ENCODE measurements at places on chromosomes 3 and 15.

- DNase-seq: no peak
Measured at GRCh38 chr3:127061641-127062040, 78.7 kb downstream of the PLXNA1 start.

GRCh38 chr3:167820102-167820865, 84.8 kb downstream of the SERPINI1 start:
- DNase-seq: no peak

DNA sequence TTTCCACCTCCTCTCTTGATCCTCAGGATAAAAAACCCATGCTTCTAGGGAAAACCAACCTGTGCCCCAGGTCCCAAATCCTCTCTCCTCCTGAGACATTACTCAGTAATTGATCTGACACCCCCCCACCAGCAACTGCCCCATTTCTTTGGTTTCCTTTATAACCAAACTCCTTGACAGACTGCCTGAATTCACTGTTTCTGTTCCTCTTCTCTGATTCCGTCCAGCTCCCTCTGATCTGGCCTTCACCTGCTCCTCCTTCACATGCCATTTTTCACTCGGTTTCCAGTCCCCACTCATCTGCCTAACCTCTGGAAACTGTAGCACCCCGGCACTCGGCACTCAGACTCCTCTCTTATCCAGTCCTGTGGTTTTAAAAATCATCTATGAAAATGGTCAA, 2.1 kb downstream of the CCDC51 start:
- no peak for DNase-seq

GRCh38 chr3:16222547-16222946, 42.2 kb downstream of the DPH3 start:
- no peak for DNase-seq

DNA sequence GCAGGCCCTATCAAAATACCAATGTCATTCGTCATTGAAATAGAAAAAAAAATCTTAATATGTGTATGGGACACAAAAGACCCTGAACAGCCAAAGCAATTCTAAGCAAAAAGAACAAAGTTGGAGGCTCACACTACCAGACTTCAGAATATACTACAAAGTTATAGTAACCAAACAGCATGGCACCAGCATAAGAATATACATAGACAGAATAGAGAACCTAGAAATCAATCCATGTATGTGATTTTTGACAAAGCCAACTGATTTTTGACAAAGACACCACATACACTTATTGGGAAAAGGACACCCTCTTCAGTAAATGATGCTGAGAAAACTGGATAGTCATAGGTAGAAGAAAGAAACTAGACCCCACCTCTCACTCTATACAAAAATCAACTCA, 95.0 kb downstream of the C3orf70 start:
- no peak for DNase-seq

DNA sequence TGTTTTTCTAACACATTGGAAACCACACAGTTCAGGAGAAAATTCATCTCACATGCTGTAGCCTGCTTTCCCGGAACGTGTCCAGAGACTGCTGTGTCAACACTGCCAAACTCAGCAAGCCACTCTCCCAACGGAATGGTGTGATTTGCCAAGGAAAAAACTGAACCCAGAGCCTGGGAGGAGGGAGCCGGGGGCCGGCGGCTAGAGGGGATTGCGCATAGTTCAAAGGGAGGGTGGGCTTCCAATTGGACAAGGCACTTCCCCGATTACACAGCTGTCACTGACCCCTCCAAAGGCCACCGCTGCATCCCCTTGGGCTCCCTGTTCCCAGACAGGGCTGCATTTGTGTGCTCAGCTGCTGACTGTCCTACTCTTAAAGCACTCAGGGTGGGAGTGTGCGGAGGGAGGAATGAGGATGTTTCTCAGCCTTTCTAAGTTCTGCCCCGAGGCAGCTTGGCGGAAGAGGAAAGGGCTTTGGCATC, 256.2 kb downstream of the ZNF621 start:
- DNase-seq: peak; percentile 34

DNA sequence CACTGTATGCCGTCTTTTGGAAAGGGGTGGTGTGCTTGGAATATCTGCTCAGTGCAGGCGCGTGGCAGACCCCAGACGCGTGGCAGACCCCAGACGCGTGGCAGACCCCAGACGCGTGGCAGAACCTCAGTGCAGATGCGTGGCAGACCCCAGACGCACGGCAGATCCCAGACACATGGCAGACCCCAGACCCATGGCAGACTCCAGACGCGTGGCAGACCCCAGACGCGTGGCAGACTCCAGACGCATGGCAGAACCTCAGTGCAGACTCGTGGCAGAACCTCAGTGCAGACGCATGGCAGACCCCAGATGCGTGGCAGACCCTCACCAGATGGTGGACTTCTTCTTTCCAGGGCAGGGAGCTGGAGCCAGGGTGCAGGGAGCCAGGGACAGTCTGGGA, 637 bp upstream of the MUC4 start:
- DNase-seq: no peak

DNA sequence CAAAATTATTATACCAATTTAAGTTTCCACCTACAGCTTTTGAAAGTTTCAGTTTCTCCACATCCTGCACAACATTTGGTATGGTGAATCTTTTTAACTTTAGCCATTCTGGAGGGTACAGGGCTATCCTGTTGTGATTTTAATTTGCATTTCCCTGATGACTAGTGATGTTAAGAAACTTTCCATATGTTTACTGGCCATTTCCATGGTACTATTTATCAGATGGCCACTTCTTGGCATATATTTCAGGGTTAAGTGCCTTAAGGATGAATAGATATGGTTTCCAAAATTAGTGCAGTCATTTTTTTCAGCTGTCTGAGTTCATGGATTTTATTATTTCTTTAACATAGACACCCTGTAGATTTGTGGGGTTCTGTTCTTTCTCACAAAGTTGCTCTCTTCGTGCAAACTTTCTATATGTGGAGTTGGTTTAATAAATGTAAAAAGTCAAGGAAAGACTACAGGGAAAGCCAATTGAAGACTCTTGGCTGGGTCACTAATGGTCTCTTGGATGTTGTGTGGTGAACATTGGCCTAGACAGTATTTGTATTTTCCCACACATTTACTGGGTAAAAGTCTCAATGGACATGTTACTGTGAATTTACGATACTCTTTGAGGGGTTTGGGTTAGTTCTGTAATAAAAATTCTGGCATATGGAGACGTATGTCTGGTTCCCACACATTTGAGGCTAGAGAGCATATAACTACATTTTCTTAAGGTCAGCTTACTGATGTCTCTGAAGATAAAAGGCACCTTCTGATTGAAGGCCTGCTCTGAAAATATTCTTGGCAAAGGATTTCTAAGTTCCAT, 147.5 kb upstream of the PDZRN3 start:
- no peak for DNase-seq

GRCh38 chr3:161026612-161027510, 78.3 kb downstream of the B3GALNT1 start:
- no peak for DNase-seq

- peak; percentile 20 for DNase-seq
Measured at GRCh38 chr3:49277383-49277775, 347 bp upstream of the C3orf62 start.

GRCh38 chr3:166837535-166837934, 542.6 kb downstream of the ZBBX start:
- DNase-seq: no peak

GRCh38 chr15:92011611-92012367, 158.3 kb downstream of the SLCO3A1 start:
- DNase-seq: peak; percentile 30

GRCh38 chr3:194588236-194588635, 45.0 kb downstream of the TMEM44 start:
- DNase-seq: no peak

- peak; percentile 31 for DNase-seq
Measured at GRCh38 chr3:33047842-33048834, 48.8 kb downstream of the GLB1 start.

- no peak for DNase-seq
Measured at GRCh38 chr3:106263011-106263410, 394.2 kb upstream of the CBLB start.

GRCh38 chr15:72592676-72593075, 61.8 kb upstream of the GOLGA6B start:
- no peak for DNase-seq

All from globus pallidus (tissue), 1 donor.